Activated CD8-positive, alpha-beta T cell treated with anti-CD3 and anti-CD28 coated beads for 36 hours (primary cell): ENCODE measurements at places on chromosomes 3 and 15. TPM values are rescaled to one million over a fixed set of nuclear protein-coding genes. Genes with fewer than 3 reads are reported as not detected.

FSTL1 gene
- 2.9 TPM for total RNA-seq

SLC28A2 gene
- not detected for total RNA-seq

CRYBG3 gene
- total RNA-seq, result 4.9 TPM

DNA sequence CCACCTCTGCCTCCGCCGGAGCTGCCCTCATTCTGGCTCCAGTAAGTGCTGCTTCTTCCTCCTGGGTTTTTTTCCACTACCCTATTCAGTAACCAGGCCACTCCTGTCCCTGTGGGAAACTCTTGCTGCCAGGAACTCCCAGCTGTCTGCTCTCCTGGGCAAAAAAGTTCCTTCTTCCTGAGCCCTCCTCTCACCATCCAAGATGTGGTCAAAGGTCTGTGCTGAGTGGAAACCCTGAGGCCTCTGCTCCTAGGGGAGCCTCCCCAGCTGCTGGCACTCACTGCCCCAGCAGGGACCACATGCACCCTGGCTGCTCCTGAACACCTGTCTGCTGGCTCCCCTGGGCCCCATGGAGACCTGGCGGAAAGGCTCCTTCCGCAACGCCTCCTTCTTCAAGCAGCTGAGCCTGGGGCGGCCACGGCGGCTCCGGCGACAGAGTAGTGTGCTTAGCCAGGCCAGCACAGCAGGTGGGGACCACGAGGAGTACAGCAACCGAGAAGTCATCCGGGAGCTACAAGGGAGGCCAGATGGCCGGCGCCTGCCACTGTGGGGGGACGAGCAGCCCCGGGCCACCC, 454 bp downstream of the C15orf62 start:
- DNase-seq, result peak; percentile 26

KNG1 gene
- not detected for total RNA-seq

DNA sequence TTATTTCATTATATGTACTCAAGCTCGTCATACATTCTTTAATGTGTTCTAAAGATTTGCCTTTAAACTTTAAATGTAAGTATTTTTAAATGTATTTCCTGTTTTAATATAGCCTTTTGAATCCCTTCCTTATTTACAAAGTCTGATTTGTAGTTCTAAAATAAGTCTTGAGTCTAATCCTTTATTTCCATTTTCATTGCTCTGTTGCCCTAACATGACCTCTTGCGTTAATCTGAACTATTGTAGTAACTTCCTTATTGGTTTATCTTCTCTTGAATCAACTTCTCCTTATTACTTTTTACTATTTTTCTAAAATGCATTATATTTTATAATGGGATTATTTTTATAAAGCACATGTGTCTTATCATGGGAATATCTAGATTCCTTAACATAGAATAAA, 24.0 kb downstream of the KNL1 start:
- no peak for DNase-seq

DNA sequence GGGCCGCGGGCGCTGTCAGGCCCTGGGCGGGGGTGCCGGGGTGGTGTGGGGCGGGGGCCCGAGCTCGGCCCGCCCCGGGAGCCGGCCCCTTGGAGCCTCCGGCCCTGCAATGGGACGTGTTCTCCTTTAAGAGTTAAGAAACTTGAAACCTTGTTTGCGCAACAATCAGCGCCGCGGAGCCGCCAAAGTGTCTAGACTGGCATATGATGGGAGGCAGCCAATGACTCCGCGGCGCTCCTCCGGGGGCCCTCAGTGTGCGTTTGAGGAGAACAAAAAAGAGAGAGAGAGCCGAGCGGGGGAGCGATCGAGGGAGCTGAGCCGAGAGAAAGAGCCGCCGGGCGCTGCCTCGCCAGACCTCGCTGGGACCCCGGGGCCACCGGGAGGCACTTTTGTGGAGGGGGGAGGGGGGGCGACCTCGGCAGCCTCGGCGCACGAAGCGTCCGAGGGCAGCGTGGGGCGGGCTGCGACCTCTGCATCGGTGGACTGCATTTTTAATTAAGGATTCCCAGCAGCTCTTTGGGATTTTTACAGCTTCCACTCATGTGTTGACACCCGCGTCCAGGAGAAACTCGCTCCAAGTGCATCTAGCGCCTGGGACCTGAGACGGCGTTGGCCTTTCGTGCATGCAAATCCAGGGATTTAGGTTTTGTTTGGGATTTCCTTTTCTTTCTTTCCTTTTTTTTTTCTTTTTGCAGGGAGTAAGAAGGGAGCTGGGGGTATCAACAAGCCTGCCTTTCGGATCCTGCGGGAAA, at the start of gene SMAD6:
TSS of gene SMAD6 (plus strand) at position 202 of the 752 bp plus-strand sequence. CDS start 1,023 bp downstream, outside the sequence.
- peak; percentile 92 for DNase-seq

ZBBX gene
- not detected for total RNA-seq

GOLGA8O gene
- 1.7 TPM for total RNA-seq

DNA sequence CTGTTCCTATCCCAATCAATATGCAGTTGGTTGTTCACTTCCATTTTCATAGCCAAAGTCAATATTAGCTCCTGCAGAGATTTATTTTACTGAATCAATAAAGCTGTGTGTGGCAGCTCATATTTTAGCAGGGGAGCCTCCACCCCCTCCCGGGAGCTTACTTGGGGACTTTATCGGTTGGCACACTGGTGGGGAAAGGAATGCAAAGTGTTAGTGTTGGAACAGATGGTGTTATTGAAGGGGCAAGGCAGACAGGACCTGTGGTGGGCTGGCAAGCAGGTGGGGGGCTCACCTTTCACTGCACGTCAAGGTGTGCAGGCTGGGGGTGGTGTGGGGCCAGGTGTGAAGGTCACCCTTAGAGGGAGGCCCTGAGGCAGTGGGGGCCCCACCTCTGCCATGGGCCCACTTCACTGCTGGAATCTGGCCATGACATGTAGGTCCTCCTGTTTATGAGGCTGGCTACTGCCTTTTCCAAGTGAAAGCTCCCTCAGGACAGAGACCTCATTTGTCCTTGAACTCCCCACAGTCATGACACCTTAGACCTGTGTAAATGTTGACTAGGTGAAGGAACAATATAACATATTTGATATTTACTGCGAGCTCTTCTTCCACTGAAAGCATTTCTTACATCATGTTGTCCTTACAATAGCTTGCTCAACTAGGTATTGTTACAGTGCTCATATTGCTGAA, 44.0 kb upstream of the SEC22A start:
- DNase-seq, result no peak

DNA sequence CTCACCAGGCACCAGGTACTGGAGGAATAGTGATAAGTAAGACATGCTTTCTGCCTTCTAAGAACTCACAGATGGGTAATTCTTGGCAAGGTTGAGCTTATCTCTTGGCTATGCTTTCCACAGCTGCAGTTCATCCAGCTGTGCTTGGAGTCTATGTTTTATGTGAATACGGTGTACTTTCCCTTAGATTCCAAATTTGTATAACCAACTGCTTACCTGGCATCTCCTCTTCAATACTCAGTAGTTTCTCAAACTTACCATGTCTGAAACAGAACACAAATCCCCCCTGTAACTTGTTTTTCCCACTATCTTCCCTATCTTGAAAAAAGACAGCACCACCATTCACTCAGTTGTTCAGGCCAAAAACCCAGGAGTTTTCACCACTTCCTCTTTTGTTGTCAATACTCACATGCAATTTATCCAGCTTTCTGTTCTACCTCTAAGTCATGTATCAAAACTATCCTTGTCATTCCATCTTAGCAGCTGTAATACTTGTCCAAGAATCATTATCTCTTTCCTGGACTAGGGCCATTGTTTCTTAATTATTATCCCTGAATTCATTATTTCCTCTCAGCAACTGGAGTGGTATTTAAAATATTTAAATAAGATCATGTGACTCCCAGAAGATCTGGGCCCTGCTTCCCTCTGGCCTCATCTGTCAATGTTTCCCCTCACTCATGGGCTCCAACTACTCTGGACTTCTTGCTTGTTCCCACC, 32.6 kb downstream of the COL6A5 start:
- DNase-seq, result no peak

- DNase-seq, result no peak
Measured at GRCh38 chr3:192685801-192686200, 41.5 kb downstream of the FGF12 start.

GRCh38 chr3:123083383-123084124, 16.7 kb downstream of the PDIA5 start:
- DNase-seq, result no peak

DNA sequence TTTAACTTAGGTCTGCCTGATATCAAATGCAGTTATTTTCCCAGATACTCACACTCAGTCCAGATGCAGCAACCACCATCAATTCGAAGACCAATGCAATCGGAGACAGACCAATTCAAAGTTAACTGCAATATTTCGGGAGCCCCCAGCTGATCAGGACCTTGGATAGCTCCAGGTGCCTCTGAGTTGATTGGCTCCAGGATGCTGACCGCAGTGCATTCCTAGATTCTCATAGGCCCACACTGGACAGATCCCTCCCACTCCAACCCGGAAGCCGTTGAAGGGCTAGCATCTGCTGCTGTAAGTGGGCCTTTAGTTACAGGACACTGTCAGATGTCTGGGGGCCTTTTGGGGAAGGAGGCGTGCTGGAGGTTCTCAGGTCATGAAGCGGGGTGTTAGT, 89.5 kb upstream of the ATP2B2 start:
- DNase-seq, result peak; percentile 57

ACAD9 gene
- 50.5 TPM for total RNA-seq

GRCh38 chr3:37546876-37547275, 314.8 kb upstream of the CTDSPL start:
- peak; percentile 5 for DNase-seq

GRCh38 chr3:148075771-148076716, 621.7 kb upstream of the AGTR1 start:
- DNase-seq, result no peak

DNA sequence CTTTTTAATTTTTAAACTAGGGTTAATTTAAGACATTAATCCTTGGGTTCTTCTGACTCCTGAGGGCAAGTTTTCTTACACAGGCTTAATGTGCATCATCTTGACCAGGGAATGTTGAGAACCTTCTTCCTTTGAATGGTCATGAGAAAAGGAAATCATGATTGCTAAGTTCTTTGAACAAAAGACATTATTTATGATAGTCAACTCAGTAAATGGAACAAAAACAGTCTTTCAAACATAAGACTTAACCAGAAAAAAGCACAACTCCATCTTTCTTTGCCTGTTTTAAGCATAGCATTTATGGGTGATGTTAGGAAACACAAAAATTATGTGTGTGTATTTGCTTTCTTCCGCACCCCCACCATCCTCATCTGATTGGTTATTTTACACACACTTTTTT, 5.4 kb downstream of the TLNRD1 start:
- no peak for DNase-seq

DNA sequence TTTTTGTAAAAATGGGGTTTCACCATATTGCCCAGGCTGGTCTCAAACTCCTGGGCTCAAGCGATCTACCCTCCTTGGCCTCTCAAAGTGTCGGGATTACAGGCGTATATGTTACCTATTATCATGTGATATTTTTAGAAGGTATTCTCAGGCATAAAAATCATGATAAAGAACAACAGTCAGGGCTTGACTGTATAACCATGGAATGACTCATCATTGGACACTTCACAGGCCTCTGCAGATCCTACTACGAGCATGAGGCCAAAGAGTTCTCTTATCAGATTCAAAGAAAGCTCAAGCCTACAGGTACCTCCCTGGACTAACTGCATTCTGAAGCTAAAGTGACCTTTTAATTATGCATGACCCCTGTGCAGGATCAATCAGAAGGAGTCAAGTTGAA, 91.7 kb upstream of the PRICKLE2 start:
- DNase-seq, result no peak

ROPN1B gene
- total RNA-seq, result not detected

GRCh38 chr15:93372865-93373223, 283.8 kb upstream of the RGMA start:
- DNase-seq, result no peak

DNA sequence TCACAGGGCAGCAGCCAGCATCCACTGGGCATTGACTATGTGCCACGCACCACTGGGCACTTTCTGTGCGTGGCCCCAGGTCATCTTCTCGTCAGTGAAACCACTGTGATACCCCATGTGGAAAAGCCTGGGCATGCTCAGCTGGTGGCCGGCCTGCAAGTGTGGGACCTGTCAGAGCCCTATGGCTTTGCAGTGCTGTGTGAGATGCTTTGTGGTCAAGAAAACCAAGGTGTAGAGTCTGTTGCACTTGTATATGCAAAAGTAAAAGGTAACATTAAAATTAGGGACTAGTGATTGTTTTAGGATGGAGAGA, 69.5 kb downstream of the PGPEP1L start:
- no peak for DNase-seq

DNA sequence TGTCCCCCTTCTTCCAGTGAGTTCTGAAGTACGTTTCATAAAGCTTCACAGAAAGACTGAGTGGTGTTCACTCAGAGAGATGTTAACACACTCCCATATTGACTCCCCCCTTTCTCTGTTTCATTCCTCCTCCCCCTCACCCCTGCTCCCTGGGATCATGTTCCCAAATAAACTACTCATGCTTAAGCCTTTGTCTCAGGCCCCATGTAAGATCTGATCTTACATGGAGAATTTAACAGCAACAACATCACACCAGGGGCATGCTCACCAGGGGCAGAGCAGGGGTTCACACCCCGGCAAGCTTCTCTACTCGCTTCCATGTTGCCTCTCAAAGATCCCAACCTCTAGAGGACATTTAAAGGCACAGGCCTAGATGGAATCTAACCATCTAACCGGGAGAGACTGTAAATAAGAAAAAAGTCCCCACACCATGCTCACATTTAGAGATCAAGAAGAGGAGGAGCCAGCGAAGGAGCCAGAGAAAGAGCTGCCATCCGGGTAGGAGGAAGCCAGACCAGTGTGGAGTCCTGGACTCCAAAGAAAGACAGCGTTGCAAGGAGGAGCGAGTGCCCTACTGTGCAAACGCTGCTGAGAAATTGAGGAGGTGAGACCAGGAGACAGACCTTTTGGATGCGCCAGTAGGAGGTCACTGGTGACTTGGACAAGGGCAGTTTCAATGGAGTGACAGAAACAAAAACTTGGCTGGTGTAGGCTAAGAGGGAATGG, 21.4 kb upstream of the SRP14 start:
- DNase-seq, result no peak

GRCh38 chr3:129123314-129124060, 1.9 kb upstream of the RAB43 start:
- DNase-seq, result no peak

DNA sequence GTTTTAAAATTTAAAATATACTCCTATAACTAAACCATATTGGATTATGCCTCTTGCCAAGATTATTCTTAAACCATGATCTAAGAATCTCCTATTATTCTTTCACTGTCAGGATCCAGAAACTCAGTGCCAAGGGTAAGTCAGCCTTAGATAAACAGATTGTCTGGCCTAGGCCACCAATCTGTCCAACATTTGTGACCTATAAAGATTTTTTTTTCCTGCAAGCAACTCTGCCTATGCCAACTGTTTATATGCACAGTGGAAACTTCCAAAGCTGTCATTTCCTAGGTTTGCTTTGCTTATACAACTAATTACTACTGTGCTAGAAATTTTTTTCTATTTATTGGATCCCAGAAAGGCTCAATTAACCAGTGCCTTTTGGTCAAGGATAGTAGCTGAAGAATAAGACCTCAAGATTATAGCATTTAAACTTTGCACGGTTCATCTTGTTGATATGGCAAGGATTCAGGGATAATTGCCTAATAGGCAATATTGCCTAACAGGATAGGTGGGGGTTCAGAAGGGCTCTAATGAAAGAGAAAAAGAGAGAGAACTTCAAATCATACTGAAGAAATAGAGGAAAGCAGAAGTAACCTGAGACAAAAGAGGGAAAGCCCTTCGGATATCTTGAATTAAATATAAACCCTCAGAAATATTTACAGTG, 22.8 kb downstream of the GAP43 start:
- no peak for DNase-seq
